ENCODE measurements at places on chromosomes 6 and 20.
A peak's percentile ranks its signal among the peaks of the same experiment; 100 is the strongest.

- DNase-seq: no peak
Measured at GRCh38 chr6:52976149-52976548, 18.9 kb downstream of the GSTA4 start.

- no peak for DNase-seq
Measured at GRCh38 chr20:4972506-4973251, 28.6 kb downstream of the SLC23A2 start.

- DNase-seq: no peak
Measured at GRCh38 chr6:3260772-3261517, 2.2 kb downstream of the PSMG4 start.

- no peak for DNase-seq
Measured at GRCh38 chr6:131451321-131452144, 121.5 kb upstream of the ARG1 start.

DNA sequence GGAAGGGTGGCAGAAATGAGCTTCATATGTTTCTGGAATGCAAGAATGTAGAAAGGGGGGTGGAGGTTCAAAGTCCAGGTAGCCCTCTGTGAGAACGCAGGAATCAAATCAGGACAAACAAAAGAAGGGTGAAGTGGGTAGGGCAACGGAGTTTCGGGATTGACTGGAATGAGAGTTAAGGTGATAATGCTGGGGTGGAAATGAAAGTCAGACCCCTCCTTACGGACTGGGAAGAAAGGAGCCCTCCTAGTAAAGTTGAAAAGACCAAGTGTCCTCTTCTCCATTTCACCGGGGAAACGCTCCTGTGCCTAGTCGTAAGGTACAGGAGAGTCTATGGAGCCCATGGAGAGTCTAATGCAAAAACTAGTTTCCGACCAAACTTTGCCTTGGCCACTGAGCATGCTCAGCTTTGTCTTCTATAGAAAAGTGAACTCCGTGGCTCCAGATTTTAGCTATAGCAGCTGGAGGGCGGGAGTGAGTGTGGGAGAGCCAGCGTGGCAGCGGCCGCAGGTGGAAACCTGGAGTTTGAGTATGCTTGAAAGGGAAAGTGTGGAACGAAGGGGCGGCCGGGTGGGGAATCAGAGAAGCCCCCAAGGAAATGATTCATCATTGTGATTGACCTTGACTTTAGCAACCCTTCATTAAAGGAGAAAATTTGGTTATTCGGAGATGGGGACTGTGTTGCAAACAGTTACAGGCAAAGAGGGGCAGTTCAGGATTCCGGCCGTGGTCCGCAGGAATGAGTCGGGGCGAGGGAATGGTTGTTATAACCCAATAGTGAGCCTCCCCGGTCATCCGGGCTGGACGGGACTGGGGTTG is 1.3 kb upstream of the LRRC1 start:
- peak; percentile 36 for DNase-seq

GRCh38 chr6:125357515-125358256 is 55.9 kb upstream of the HDDC2 start:
- DNase-seq: no peak

DNA sequence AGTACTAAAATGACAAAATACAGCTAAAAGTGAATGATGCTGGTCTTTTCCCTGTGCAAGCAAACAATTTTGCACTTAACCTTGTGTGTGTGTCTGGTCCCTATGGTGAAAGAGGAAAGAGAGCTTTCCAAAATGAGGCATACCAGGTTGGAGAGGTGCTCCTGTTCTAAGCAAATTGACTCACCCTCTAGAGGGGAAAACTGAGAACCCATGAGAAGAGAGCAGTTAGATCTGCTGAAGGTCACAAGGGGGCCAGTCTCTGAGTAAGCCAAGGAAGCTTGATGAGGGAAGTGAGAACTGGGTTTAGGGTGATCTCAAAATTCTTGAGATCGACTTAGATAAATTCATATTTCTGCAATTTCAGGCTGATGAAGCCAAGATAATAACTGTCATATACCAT is 157.5 kb upstream of the TBX18 start:
- DNase-seq: no peak

- peak; percentile 82 for DNase-seq
Measured at GRCh38 chr20:32535953-32536823, 48.9 kb downstream of the NOL4L start.

- no peak for DNase-seq
Measured at GRCh38 chr20:44730441-44730840, 15.2 kb upstream of the KCNK15 start.

GRCh38 chr6:28871335-28872156 is 52.2 kb downstream of the TRIM27 start:
- no peak for DNase-seq

DNA sequence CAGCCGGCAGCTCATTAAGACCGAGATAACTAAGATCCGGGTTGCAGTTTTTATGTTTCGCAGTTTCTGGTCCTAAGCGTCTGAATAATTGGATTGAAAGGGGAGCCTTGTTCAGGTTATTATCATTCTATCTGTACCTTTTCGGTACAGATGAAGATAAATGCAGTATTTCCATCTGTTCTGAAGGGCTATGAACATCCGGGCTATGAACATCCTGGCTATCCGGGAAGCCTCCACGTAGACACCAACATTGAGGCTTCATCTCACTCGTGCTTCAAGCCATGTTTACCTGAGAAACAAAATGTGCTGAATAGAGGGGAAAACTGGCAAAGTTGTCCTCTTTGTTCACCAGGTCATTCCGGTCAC is 399 bp upstream of the REPS1 start:
- DNase-seq: peak; percentile 63

- DNase-seq: no peak
Measured at GRCh38 chr6:137717074-137718073, 149.7 kb upstream of the TNFAIP3 start.

- no peak for DNase-seq
Measured at GRCh38 chr6:158086504-158087223, 81.4 kb downstream of the SERAC1 start.

DNA sequence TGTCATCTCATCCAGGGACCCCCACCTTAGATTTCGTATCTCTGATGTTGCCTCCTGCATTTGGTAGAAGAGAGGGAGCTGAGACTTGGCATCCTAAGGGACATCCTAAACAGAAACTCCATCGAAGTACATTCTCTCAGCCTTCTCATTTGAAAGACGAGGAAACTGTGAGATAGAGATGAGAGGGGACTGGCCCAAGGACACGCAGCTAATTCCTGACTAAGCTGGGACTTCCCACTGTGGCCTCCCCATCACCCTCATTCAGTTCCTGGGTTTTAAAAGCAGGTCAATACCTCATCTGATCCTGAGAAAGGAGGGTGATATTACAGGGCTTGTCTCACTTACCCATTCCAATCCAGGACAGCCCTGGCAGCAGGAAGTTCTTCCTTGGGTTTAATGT is 855 bp upstream of the WFDC5 start:
- no peak for DNase-seq

- DNase-seq: no peak
Measured at GRCh38 chr6:40713002-40713719, 126.0 kb upstream of the LRFN2 start.
